ENCODE measurements at places on chromosomes 12 and 14. TPM values are rescaled to one million over a fixed set of nuclear protein-coding genes. Genes with fewer than 3 reads are reported as not detected.

Gene HRK
- total RNA-seq = 0.47 TPM

Gene GALNT16
- total RNA-seq = 5.5 TPM

Gene NINJ2
- total RNA-seq = 0.31 TPM

Gene FOXG1
- total RNA-seq = 75.5 TPM

Gene RPL36AL
- total RNA-seq = 63.3 TPM

Gene DNAJC22
- 0.78 TPM for total RNA-seq

Gene MANSC1
- total RNA-seq = 1.9 TPM

Gene RTL1
- not detected for total RNA-seq

Gene MYBPC1
- 2.0 TPM for total RNA-seq

Gene IFNG-AS1
- not detected for total RNA-seq

Gene STAC3
- 0.94 TPM for total RNA-seq

Gene TAS2R31
- total RNA-seq = 25.0 TPM

Gene CFAP251
- total RNA-seq = 9.5 TPM

Gene PRMT5
- 39.8 TPM for total RNA-seq

Gene YLPM1
- 79.4 TPM for total RNA-seq

Gene INSM2
- 0.47 TPM for total RNA-seq

Gene P2RX7
- total RNA-seq = 2.7 TPM

Gene SLC6A13
- 10.0 TPM for total RNA-seq

Gene EID3
- 5.5 TPM for total RNA-seq

Gene XPOT
- 72.7 TPM for total RNA-seq

Gene RPL6
- total RNA-seq = 870 TPM

Gene KLHDC1
- 15.9 TPM for total RNA-seq

Gene BRI3BP
- total RNA-seq = 21.4 TPM

Gene ACRBP
- 0.62 TPM for total RNA-seq

Gene CLEC1B
- total RNA-seq = not detected

Gene ENDOU
- not detected for total RNA-seq

Gene WDR20
- 36.0 TPM for total RNA-seq

Gene PRB2
- total RNA-seq = not detected

Gene GPX2
- total RNA-seq = not detected

Gene MMP19
- total RNA-seq = not detected

Gene FSCB
- not detected for total RNA-seq

Gene FGF23
- total RNA-seq = not detected

Gene NXPH4
- total RNA-seq = 0.78 TPM
